ENCODE measurements at places on chromosomes 13 and 19.

DNA sequence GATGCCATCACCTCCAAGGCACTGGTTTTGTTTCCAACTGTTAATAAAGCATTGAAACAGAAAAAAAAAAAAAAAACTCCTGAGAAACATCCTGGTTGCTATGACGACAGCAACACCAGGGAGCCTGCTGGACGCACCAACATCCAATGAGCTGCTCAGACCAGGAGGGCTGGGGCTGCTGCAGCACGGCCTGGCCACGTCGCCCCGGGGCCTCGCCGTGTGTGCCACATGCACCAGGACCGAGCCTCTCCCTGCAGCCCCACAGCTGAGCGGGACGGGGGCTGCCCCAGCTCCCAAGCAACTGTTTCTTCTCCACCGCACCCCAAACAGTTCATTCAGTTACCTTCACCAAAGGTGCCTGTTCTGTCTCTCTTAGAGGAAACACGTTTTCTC is 54.5 kb downstream of the RASA3 start:
- DNase-seq: no peak

GRCh38 chr19:46746281-46747057 is at the start of gene STRN4:
STRN4 (minus strand) TSS chr19:46746450; CDS start chr19:46746430, 20 bp downstream.
- peak; percentile 35 for DNase-seq

- no peak for DNase-seq
Observed at GRCh38 chr19:31718898-31719297, 369.7 kb upstream of the TSHZ3 start.

DNA sequence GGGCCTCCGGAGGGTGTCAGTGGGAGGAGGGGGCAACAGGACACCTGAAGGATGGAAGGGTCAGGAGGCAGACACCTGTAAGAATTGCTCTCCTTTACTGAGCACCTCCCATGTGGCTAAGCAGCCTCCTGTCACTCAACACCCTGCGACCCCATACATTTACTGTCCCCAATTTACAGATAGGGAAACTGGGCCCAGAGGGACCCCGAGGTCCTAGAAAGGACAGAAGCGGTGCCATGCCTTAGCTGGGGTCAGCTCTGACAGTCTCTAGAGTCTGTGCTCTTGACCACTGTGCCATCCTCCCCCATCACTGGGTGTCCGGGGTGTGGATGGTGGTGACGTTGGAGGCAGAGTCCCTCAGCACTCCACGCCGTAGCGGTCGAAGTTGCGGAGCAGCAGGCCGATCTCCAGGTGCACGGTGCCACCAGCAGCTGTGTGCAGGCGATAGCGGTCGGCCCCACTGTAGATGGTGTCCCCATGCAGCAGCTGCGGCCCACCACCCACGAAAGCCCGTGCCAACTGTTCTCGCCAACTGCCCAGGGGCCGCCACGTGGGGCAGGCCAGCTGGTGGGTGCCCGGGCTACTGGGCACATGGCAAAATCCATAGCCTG is 726 bp upstream of the TGFB1 start:
- no peak for DNase-seq

- DNase-seq: no peak
Observed at GRCh38 chr13:22789027-22789593, 391.7 kb upstream of the SGCG start.

DNA sequence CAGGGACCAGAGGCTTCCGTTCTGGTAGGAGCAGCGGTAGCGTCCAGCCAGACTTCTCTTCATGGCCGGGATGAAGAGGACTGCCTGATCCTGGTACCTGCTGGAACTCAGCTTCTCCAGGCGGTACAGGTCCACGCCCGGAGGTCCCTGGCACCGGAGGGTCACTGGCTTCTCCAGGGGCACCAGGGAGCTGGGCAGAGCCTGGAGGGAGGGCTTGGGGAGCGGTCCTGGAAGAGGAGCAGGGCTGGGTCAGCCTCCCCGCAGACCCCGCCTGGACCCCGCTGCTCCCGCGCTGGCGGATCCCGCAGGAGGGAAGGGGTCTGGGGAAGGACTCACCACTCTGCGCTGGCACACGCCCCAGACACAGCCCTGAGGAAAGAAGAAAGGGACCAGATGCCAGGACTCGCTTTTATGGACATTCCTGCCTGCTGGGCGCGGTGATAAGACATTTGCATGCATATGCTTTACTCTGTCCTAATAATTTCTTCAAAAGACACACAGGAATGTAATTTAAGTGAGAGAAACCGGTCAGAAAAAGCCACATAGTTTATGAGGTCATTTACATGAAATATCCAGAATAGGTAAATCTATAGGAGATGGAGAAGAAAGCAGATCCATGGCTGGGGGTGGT is 5.8 kb downstream of the GP6 start:
- no peak for DNase-seq

- DNase-seq: no peak
Observed at GRCh38 chr19:54654447-54655321, 8.1 kb upstream of the LILRB4 start.

- no peak for DNase-seq
Observed at GRCh38 chr13:109548374-109548773, 238.0 kb downstream of the IRS2 start.

DNA sequence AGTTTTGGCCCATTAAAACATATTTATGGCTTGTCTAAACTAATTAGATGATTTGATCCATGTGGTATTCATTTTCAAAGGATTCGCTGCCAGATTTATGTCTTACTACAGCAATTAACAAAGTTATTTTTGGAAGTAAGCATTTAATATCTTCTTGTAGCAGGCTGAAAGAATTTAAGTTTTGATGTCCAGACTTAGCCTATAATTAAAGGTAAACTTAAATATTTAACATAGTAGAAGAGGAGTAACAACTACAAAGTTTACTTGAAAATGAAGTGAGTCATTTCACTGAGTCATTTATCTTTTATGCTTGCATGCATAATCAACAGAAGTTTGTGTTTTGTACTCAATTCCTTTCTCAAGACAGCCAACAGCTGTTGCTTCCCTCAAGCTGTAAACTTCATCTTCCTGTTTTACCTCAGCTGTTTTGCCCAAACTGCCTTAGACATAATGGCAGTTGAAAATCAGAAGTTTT is 58.1 kb downstream of the EDNRB start:
- DNase-seq: no peak

DNA sequence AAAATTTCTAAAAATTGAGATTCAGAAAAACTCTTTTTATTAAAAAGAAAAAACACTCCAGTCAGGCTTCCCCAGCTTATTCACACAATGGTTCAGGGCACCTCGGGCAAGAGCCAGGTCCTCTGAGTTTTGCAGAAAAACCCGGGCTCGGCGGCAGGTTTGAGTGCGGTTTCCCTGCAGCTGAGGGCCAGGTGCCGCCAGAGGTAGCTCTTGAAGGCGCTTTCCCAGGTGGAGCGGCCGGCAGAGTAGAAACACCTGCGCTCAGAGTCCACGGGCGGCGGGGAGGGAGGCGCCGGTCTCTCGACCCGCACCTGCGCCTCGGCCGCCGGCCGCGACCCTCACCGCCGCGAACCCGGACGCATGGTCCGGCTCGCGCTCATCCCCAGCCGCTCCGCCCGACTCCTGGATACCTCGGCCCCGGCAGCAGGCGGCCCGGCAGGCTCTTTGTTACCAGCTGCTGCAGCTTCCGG is 444 bp downstream of the PROSER1 start:
- no peak for DNase-seq

GRCh38 chr19:5972355-5972731 is 5.6 kb downstream of the RANBP3 start:
- no peak for DNase-seq

- DNase-seq: no peak
Observed at GRCh38 chr13:19632915-19633478, 462 bp upstream of the MPHOSPH8 start.

GRCh38 chr13:100510208-100510957 is 78.2 kb downstream of the GGACT start:
- DNase-seq: no peak

GRCh38 chr19:17327654-17328516 is 6.8 kb downstream of the ANO8 start:
- DNase-seq: peak; percentile 83

GRCh38 chr13:35162420-35162819 is 220.3 kb downstream of the NBEA start:
- DNase-seq: no peak

GRCh38 chr13:27257233-27257568 is 5.8 kb downstream of the RPL21 start:
- DNase-seq: no peak

DNA sequence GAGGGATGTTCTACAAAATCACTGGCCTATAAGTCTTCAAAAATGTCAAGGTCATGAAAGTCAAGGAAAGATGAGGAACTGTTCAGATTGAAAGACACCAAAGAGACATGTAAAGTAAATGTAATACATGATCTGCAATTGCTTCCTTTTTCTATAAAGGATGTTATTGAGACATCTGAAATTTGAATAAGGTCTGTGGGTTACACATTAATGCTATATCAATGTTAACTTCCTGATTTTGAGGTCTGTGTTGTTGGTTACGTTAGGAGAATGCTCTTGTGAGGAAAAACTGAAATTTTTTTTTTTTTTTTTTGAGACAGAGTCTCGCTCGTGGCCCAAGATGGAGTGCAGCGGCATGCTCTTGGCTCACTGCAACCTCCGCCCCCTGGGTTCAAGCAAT is 197.4 kb downstream of the RGCC start:
- DNase-seq: no peak

GRCh38 chr13:46486270-46486669 is 66.7 kb upstream of the LRCH1 start:
- DNase-seq: no peak

DNA sequence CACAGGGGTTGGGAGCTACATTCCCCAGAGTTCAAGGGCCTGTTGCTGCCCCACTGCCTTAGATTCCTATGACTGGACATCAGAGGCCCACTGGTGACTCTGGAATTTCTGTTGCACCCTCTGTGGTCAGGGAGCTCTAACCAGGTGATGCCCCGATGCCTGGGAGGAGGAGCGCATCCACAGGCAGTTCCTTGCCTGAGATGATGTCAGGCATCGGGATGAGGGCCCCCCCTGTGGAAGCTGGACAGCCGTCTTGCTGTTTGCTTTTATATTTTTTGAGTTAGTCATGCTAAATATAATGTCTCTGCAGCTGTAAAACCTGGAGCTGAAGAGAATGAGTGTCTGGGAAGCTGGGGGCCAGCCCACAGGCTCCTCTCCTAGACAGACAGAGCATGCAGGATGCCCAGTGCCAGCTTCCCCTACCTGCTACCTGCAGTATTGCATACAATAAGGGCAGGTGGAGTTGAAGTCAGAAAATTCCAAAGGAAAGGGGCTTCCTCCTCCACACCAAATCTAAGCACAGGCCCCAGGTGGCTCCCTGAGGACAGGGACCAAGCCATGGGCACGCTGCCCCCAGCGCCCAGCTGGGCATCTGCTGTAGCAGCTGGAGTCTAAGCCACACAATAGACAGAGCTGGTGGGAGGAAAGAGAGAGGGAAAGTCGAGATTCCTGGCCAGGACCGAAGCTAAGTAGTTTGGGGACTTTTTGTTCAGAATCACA is 16.2 kb downstream of the COL4A2 start:
- DNase-seq: peak; percentile 96

DNA sequence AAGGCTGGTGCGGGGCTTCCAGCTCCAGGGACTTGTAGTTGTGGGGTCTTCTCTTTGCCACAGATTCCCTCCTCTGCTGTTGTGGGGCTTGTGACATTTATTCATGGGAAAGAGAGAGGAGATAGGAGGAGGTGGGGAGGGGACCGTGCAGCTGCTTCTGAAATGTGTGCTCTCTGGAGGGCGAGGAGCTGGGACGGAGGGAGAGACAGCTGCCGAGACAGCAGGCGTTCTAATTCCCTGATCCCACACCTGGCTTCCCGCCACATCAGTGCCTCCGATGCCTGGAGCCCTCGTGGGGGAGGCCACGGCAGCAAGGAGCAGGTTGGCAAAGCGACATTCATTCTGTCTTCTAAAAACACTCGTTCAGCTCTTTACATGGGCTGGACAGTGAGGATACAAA is 164.4 kb downstream of the USP12 start:
- DNase-seq: no peak

- peak; percentile 77 for DNase-seq
Observed at GRCh38 chr13:95300625-95301182, 547 bp downstream of the ABCC4 start.
